ENCODE measurements at places on chromosomes 11 and 22.

- DNase-seq: no peak
Measured at GRCh38 chr11:93216511-93217101, 18.8 kb upstream of the SLC36A4 start.

GRCh38 chr22:46251266-46251665 is 1.2 kb upstream of the CDPF1 start:
- DNase-seq: no peak

- DNase-seq: no peak
Measured at GRCh38 chr11:88657076-88657738, 319.7 kb upstream of the CTSC start.

DNA sequence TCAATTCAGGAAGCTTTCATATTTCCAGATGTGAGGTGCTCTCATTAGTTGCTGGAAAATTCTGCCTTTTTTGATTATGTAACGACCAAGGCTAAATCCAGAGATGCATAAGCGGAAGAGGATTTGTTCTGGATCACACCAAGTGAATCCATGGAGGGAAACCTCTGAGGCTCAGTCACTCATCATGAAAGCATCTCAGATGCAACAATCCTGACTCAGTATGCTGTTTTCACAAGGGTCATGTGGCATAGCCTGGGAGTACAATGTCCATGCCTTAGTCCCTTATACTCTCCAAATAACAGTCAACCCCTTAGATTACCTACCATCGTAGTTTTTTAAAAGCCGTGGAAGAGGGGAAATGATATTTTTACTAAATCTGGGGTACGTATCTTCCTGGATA is 445.6 kb downstream of the NTM start:
- DNase-seq: no peak

- DNase-seq: no peak
Measured at GRCh38 chr11:111194860-111195568, 50.5 kb upstream of the POU2AF2 start.

- no peak for DNase-seq
Measured at GRCh38 chr22:35071784-35072183, 5.8 kb downstream of the ISX start.

DNA sequence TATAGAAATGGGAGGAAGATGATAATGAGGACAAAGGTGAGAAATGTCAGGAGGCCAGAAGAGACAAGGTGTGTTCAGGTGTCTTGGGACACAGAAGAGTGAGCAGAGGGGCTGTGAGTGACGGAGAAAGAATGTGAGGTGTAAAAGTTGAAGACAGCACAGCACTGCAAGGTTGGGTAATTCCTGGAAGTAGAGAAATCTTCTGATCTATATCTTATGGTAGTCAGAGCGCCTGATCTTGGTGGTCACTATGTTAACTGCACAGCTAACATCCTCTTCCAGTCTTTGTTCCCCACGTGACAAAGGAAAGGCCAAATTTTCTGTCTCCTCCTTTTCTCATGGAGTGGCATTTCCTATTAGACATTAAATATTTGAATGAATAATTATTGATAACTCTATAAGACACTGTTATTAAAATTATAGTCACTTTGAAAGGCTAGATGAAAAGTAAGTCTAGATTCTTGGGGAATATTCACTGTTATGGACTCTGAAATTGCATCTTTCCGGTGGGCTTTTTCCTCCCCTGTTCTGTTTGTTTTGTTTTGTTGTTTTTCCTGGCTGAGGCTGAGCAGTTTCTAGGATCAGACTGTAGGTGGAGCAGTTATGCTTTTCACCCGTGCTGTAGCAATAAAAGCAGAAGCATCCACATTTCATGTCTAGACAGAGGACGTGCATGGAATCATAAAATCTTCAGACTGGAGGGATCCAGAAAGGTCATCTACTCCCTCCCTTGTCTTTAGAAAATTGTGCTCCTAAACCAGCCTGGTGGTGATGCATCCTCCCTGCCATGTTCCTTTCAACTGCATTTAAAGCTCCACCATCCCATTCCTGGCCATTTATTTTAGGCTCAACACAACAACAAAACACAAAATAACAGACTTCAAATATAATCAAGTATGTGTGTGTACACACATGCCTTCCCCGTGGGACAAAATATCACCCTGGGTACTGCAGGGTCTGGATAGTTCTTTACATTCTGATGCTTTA is 26.6 kb downstream of the SC5D start:
- no peak for DNase-seq

DNA sequence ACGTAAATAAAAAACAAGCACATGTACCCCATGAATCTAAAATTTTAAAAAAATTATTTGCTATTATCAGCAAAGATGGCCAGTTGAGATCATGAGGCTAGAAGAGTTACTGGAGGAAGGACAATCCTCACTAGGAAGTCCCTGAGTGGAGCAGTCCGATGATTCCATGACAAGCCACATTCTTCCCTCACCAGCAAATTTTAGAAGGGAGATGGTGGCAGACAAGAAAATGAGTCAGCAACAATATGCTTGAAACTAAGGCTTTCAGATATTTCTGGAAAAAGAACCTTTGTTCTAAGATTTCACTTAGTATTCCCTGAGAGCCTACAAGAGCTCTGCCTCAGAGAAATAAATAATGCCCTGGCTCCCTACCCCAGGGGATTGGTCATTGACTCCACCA is 34.9 kb downstream of the P4HA3 start:
- no peak for DNase-seq

DNA sequence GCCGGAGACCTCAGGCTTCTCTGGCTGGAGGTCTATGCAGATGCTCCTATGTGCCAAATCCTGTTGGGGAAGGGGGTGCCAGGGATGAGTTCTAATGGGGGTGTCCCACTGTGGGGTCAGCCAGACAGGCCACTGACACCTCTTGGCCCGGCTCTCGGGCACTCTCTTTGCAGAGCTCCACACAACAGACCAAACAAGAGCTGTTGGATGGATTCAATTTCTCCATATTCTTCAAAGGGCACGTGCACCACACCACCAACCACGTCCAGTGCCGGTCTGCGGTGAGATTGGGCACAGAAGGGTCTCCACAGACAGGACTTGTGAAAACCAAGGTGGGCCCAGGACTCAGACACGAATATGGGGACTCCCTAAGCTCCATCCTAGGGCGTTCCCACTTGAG is 2.2 kb upstream of the RGL4 start:
- DNase-seq: no peak

GRCh38 chr11:126999366-126999765 is 1.2 kb downstream of the KIRREL3 start:
- DNase-seq: no peak

- DNase-seq: peak; percentile 72
Measured at GRCh38 chr11:34243600-34244464, 114.0 kb downstream of the ABTB2 start.

DNA sequence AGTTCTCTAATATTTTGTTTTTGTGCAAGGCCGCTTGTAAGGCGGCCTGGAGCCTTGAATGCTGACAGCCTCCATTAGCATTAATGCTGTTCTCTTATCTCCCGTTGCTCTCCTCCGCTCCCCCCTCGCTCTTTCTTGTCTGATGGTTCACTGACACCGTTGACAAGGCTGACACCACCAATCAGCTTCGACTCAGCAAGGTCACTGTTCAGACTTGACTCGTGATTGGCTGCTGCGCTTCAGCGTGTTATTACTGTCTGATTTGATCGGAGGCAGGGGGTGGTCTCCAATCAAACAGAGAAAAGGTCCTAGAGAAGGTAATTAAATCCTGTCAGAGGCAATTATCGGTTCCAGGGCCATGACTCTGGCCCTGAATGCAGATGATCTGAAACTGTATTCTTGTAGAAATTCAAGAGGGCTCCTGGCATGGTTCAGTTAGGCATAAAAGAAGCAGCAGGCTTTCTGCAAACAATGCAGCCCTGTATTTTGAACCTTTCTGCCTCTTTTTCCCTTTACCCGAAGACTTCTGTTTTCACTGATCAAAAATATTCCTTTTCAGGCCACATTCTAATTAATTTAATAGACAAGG is 49.3 kb upstream of the MPPED2 start:
- no peak for DNase-seq

DNA sequence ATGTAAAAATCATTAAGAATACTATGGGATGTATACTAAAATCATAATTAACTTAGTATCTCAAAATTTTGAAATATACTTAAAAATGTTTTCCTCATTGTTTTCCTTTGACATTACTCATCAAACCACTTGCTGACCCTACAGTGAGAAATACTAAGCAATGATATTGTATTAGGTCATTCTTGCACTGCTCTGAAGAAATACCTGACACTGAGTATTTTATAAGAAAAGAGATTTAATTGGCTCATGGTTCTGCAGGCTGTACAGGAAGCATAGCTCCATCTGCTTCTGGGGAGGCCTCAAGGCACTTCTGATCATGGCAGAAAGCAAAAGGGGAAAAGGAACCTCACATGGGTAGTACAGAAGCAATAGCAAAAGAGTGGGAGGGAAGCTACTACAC is 950.9 kb upstream of the CHORDC1 start:
- DNase-seq: no peak

DNA sequence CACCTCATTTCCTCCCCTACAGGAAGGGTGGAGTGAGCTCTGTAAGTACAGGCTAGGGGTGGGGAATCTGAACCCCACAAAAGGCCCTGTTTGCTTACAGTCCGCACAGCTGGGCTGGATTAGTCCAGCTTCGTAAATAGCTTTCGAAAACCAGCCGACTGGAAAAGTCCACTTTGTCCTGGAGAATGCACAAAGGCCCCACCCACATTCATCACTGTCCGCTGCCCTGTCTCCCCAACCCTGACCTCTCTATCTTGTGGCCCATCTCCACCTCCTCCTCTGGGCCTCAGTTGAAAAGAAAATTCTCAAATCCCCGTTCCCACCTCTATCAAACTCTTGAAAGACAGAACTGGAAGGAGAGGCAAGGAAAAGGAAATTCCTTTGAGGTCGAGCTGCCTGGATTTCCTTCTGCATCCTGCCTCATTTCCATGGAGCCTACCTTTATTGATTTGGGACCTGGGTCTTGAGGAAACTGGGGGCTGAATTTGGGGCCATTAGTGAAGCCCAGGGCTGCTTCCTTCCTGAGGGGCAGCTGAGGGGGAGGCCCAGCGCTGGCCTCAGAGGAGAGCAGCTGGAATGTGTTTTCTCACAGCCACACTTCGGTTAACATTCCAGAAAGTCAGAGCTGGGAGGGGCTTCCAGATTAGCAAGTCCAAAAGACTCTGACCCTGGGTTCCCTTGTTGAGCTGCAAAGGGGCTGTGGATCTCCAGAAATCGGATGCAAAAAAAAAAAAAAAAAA is 147.6 kb downstream of the FBXO7 start:
- DNase-seq: no peak

- no peak for DNase-seq
Measured at GRCh38 chr11:123072332-123072761, 10.4 kb upstream of the HSPA8 start.

- DNase-seq: no peak
Measured at GRCh38 chr11:44328138-44328660, 18.3 kb upstream of the ALX4 start.

- no peak for DNase-seq
Measured at GRCh38 chr11:8283100-8283464, 19.4 kb upstream of the LMO1 start.

DNA sequence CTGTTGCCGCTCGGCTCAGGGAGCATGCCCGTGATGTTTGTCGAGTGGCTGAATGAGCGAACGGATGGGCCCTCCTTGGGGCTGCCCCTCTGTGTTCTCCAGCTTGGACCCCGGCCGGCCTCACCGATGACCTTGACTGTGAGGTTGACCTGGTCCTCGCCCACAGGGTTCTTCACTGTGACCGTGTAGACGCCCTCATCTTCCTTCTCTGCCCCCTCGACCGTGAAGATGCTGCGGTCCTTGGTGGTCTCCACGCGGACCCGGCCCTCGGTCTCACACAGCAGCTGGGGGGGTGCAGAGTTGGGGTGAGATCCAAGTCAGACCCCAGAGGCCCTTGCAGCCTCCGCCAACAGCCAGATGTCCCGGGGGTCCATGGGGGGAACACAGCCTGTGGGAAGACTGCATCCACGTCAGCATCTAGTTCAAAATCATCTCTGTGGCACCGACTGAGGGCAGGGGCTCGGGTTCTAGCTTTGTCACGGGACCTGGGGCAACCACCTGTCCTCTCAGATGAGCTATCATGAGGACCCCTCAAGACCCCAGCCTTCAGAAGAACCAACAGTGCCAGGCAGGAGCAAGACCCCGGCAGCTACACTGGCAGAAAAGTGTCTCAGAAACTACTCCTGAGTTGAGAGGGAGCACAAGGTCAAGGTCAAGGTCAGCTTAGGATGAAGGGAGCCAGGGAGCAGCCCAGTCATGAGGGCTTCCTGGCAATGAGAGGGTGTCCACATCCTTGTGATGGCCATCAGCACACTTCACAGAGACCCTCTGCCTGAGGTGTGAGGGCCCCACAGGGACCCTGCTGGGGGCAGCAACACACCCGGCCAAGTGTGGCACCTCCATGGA is 13.9 kb downstream of the MYBPC3 start:
- DNase-seq: no peak

DNA sequence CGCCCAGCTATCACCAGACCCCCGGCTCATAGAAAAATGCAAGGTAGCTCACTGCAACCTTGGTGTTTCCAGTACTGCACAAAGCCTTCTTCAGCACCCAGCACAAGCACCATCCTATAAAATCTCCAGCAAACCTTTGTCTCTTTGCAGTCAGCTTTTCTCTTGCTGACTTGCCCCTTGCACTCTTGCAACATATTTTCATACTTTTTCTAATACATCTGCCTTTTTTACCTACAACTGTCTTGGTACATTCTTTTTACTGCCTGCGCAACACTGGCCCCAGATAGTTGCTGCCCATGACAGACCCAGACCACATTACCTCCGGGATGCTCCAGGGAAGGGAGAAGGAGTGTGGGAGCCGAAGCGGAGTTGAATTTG is 142.4 kb downstream of the MPPED1 start:
- DNase-seq: no peak

GRCh38 chr11:75386942-75387630 is 12.2 kb upstream of the RPS3 start:
- DNase-seq: no peak

DNA sequence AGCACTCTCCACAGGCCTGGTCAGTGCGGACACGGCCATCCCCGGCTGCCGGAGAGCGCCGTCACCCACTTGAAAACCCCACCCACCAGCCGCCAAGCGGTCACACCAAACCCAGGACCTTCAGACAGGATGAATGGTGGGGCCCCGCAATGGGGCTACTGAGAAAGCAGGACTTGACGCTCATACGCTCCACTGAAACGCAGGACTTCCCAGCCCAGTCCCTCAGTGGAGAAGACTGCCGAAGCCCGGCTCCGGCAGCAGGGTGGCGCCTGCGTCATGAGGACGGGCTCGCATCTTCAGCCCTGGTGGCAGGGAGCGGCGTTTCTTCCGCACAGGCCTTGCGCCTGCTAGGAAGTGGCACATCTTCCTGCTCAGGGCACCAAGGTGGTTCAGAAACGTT is 15.3 kb upstream of the PHLDA2 start:
- DNase-seq: no peak

DNA sequence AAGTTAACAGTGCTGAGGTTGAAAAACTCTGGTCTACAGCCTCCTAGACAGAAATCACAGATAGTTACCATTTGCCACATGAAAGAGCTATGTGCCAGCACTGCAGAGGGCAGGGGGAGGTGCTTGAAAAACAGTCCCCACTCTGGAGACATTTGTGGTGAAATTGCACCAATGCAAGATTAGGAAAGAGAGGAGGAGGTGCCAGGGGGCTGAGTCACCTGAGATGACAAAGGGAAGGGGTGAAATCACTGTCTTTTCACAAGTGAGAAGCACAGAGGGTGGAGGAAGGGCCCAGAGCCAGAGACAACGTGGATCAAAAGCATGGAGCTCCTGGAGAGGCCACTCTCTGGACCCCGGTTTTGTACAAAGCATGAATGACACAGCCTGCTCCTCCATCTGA is 196.3 kb downstream of the BUD13 start:
- no peak for DNase-seq

All from activated naive CD8-positive, alpha-beta T cell treated with anti-CD3 and anti-CD28 coated beads for 36 hours (primary cell).